ENCODE measurements at places on chromosomes 1 and 21. TPM values are rescaled to one million over a fixed set of nuclear protein-coding genes. Genes with fewer than 3 reads are reported as not detected.

HFM1 gene
- total RNA-seq: 0.44 TPM

DNA sequence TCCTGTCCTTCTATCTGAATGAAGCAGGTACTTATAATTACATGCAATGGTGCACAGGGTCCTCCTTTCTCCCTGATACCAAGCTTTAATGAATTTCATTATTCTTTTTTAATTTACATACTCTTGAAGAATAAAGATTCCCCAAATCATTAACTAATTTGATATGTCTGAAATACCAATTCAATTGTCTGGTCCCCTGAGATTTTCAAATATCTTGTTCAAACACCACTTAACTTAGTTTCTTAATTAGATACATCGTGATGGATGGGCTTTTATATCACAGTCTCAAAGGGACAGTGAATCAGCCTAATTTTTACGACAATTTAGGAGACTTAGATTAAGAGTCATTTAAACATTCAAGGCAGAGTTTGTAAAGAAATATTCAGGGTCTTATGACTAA is 1054.6 kb downstream of the PLA2G4A start:
- no peak for DNase-seq

SPATA46 gene
- total RNA-seq: not detected

LRRC3 gene
- total RNA-seq: 10.4 TPM

DNA sequence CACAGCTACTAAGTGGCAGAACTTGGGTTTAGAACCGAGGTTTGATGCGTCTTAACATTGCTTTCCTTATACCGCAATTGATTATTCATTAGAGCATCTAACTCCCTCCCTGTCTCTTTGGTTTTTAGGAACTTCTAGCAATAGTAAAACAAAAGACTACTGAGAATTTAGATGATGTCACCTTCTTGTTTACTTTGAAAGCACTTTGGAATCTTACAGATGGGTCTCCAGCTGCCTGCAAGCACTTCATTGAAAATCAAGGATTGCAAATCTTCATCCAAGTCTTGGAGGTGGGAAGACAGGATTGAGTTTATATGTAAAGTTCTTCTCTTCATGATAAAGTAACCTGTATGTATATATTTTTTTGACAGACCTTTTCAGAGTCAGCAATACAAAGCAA is 35.0 kb downstream of the ZYG11A start:
- no peak for DNase-seq

- DNase-seq: no peak
These were observed 4.3 kb upstream of the SHISA4 start for GRCh38 chr1:201884425-201884824.

GRCh38 chr1:205541161-205541886 is 36.9 kb downstream of the CDK18 start:
- no peak for DNase-seq

- DNase-seq: no peak
These were observed 18.8 kb downstream of the TMPRSS15 start for GRCh38 chr21:18384771-18385170.

- DNase-seq: no peak
These were observed 171.9 kb upstream of the BEND5 start for GRCh38 chr1:48948562-48948961.

CHD5 gene
- total RNA-seq: not detected

GRCh38 chr1:29124366-29125236 is 898 bp upstream of the TMEM200B start:
- no peak for DNase-seq

FCRL1 gene
- not detected for total RNA-seq

GRCh38 chr1:186864296-186864695 is 35.5 kb downstream of the PLA2G4A start:
- no peak for DNase-seq

- DNase-seq: no peak
These were observed 51.5 kb upstream of the CNIH3 start for GRCh38 chr1:224564454-224565084.

DNA sequence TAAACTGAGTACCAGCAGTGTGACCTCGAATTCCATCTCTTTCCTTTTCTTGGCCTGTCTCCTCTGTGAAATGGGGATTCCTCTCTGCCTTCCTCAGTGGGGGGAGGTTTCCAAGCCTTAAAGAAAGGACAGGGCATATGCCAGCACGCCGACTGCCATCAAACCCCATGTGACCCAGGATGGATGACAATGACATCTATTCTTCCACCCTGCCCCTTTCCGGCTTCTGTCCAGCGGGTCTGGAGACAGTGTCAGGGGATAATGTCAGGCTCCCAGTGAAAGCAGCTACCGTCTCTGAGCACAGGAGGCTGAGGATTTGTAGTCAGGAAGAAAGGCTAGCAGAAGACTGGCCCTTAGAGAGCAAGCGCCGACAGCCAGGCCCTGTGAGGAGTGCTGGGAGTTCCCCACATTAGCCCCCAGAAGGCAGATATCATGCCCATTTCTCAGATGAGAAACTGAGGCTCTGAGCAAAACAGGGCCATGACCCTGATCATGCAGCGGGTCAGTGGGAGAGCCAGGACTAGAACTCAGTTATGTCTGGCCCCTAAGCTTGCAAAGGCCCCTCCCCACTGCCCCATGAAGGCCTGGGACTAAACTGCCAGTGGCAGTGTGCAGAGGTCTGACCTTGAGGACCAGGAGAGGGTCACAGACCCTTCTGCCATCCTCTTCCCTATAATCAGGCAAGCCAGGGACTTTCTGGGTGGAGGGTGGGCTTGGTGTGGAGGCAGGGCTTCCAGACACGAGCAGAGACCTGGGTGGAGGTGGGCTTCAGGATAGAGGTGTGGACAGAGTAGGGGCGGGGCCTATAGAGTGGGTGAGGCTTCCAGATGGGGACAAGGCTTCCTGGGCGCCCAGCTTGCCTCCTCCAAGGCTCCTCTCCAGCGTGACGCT is 30.1 kb downstream of the CDCA8 start:
- DNase-seq: no peak

IGSF3 gene
- total RNA-seq: 2.8 TPM

HJV gene
- total RNA-seq: not detected

CATSPERE gene
- 2.3 TPM for total RNA-seq

GRCh38 chr21:42616446-42616845 is 37.0 kb upstream of the PDE9A start:
- DNase-seq: no peak

DNA sequence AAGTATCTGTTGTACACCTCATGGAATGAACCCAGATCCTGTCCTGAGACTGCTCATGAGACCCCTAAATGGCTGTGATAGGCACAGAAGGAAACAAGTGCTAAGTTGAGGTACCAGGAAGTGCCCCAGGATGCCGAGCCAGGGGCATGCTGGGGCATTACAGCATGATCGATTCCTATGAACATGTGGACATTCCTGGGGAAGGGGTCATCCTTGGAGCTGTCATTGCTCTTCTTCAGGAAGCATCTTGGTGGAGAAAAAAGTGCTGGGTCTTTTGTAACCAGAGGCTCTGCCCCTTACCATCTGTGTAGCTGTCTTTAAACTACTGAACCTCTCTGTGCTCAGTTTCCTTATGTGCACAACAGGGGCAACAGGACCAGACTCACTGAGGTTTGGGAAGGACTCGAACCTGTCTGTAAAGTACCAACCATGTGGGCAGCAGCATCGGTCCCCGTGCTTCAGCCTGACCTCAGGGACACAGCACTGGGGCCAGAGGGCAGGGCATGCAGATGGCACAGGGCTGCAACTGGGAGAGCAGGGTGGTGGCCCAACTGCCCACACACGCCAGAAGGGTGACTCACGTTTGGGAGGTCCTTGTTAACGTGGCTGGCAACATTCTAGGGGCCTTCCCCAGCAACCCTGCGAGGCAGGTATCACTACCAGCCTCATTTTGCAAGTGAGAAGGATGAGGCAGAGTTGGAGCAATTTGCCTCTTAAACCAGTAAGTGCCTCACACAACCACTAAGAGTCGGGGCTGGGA is 142.3 kb upstream of the EDN2 start:
- no peak for DNase-seq

DNA sequence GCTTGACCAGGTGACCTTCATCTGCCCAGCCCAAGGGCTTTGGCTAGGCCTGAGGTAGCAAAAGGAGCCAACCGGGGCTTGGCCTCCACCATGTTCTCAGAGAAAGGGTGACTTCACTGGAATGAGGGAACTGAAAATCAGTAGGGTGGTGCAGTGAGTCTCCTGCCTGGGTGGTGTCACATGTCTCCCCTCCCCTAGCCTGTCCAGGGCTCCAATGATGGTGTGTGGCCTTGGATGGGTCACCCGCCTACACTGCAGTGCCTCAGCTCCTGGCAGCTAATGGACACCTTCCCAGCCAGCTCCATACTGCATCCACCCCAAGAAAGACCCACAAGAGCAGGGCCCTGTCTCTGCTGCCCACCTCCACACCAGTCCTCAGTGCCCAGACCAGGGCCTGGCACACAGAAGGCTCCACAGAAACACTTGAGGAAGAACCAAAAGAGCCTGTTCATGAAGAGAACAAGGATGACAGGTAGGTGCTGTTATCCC is 678.7 kb downstream of the MATN1 start:
- DNase-seq: no peak

DNA sequence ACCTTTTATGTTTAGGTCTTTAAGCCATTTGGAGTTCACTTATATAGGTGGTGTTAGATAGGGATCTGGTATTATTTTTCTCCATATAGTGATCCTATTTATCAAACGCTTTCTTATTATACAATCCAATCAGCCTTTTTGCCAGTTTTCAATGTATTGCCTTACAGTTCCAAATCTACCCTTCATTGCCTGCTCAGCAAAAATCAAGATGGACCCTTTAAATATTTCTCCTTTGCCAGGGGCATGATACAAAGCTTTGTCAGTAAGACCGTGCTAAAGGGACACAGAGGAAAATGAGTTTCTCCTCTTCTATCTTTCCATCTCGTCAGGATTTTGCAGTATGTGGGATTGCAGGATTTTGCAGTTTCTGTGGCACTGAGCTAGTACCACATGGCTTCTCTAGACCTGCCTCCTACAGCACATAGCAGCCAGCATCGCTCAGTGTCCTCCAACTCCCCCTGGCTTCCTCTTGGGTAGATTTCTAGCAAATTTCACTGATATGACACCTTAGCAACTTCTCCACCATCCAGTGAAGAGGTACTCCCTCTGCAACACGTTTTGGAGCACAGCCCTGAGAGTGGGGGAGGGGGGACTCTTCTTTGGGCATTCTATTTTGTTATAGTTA is 22.5 kb upstream of the CAP1 start:
- no peak for DNase-seq

DNA sequence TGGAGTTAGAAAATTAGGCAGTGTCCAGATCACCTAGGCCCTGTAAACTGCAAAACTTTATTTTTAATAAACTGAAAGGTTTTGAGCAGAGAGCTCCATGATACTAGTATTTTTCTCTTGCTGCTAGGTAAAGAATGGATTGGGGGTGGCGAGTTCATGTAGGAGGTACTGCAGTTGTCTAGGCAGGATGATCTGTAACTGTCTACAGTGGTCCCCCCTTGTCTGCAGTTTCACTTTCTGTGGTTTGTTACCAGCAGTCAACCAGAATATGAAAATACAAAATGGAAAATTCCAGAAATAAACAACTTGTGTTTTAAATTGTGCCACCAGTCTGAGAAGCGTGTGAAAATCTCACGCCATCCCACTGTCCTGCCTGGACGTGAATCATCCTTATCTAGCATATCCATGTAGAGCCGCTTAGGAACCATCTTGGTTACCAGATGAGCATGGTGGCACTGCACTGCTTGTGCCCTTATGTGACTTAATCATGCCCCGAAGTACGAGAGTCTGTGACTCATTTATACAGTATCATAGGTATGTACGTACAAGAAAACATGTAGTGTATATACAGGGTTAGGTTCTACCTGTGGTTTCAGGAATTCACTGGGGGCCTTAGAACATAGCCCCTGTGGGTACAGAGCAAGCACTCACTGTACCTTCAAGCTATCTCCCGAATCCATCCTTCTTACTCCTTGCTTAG is 94.2 kb downstream of the AHCTF1 start:
- no peak for DNase-seq

LORICRIN gene
- total RNA-seq: not detected

- no peak for DNase-seq
These were observed 1.5 kb upstream of the TAS1R3 start for GRCh38 chr1:1329304-1330210.

PIGR gene
- not detected for total RNA-seq

DNA sequence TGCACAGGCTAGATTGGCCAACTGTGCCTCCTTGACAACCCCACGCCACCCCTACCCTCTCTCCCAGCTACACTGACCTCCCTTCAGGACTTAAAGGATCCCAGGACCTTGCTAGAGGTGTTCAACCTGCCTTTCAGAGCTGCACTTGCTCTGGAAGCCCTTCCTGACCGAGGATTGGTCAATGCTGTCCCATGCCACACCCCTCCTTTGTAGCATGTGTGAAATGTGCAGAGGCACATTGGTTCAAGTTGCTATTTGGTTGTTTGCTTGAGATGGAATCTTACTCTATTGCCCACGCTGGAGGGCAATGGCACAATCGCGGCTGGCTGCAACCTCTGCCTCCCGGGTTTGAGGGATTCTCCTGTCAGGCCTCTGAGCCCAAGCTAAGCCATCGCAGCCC is 21.8 kb downstream of the ACTA1 start:
- DNase-seq: no peak

GRCh38 chr1:230977761-230978490 is 735 bp downstream of the TTC13 start:
- DNase-seq: peak; percentile 34

GRCh38 chr1:212949771-212950170 is 570 bp upstream of the VASH2 start:
- DNase-seq: no peak

GRCh38 chr1:64981601-64982533 is 15.5 kb upstream of the JAK1 start:
- no peak for DNase-seq

KRTAP12-2 gene
- total RNA-seq: not detected

CCDC27 gene
- not detected for total RNA-seq

NTRK1 gene
- not detected for total RNA-seq

- DNase-seq: no peak
These were observed 103.2 kb upstream of the KIF26B start for GRCh38 chr1:245051349-245052221.

ARHGEF16 gene
- total RNA-seq: 1.5 TPM

CNIH3 gene
- 3.1 TPM for total RNA-seq

DNA sequence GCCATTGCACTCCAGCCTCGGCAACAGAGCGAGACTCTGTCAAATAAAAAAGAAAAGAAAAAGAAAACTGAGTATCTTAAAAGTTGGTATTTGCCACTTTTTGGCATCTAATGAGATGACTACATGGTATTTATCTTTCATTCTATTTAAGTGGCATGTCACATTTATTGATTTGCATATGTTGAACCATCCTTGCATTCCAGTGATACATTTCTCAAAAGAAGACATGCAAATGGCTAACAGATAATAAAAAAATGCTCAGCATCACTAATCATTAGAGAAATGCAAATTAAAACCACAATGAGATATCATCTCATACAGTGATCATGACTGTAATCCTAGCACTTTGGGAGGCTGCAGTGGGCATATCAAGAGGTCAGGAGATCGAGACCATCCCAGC is 28.1 kb downstream of the SFPQ start:
- no peak for DNase-seq

- no peak for DNase-seq
These were observed 183.5 kb downstream of the PATJ start for GRCh38 chr1:61925591-61926298.

- DNase-seq: no peak
These were observed 13.1 kb upstream of the VAMP4 start for GRCh38 chr1:171754971-171755370.

- DNase-seq: no peak
These were observed 45.9 kb downstream of the OLIG1 start for GRCh38 chr21:33115631-33116510.

TMPRSS15 gene
- not detected for total RNA-seq

DLGAP3 gene
- not detected for total RNA-seq

All from glomerular endothelial cell (primary cell).